ENCODE measurements at places on chromosomes 11 and 22.

- no peak for DNase-seq
Measured at GRCh38 chr11:58059007-58059350, 28.2 kb downstream of the OR6Q1 start.

DNA sequence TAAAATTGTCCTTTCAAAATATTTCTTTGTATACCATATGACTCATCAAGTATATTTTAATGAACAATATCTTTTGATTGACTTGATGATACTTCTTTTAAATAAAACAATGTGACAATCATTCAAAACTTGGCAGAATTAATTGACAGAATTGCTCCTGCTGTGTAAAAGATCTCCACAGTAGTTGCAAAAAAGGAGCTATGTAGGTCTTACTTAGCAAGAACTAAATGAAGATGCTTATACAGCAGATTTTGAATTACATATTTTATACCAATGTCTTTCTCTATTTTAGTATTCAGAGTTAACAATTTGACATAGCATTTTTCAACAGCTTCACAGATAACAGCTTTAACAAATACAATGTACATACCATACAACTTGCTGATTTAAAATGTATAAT lies 144.9 kb downstream of the DYNC2H1 start:
- no peak for DNase-seq

GRCh38 chr11:57417056-57417455 lies 9.9 kb downstream of the SLC43A3 start:
- no peak for DNase-seq

GRCh38 chr22:22954656-22955055 lies 67.0 kb downstream of the IGLL5 start:
- DNase-seq, result peak; percentile 27

DNA sequence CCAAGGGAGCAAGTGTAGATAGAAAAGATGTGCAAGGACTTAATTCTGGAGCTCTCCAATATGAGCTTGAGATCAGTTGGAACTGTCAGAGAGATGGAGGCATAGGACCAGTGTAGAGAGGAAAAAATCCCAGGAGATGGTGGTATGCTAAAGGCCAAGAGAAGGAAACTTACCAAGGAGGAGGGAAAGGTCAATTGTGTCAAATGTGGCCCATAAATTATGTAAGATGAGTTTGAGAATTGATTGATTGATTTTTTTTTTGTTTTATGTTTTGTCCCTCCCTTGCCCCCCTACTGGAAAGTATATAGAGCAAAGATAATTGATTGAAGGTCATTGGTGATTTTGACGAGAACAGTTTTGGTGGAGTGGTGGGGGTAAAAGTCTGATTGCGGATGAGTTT lies 2.8 kb upstream of the USP2 start:
- DNase-seq, result no peak

DNA sequence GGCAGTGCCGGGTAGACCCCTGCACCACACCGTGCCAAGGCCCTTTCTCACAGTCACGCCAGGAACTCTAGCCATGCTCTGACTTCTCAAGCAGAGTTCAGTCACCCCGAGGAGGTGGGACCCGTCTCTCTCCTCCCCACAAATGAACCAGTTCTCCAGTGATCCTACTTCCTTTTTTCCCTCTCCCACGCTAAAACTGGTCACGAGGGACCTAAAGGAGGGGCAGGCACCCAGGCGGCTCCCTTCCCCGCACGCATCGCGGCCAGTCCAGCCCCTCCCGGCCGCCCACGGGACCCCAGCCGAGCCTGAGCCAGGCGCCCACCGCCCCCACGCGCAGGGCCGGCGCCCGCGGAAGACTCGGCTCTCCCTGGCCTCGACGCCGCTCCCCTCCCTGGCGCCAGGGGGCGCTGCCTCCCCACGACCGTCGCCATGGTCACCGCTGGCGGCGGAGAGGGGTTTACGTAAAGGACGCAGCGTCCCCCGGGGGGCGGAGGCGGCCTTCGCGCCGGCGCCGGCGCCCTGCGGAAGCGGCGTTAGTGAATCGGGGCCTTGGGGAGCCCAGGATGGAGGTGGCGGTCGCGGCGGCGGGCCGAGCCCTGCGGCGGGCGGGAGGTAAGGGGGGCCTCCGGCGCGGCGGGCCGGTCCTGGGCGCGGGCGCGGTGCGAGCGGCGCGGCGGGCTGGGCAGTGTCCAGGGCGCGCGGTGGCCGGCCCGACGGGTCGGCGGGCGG lies at the start of gene DAGLA:
Gene DAGLA, plus strand, starts transcription at position 499 of the 729 bp plus-strand sequence. CDS start 39,765 bp downstream, outside the sequence.
- DNase-seq, result peak; percentile 82

- no peak for DNase-seq
Measured at GRCh38 chr22:47031628-47031915, 269.1 kb downstream of the TBC1D22A start.

DNA sequence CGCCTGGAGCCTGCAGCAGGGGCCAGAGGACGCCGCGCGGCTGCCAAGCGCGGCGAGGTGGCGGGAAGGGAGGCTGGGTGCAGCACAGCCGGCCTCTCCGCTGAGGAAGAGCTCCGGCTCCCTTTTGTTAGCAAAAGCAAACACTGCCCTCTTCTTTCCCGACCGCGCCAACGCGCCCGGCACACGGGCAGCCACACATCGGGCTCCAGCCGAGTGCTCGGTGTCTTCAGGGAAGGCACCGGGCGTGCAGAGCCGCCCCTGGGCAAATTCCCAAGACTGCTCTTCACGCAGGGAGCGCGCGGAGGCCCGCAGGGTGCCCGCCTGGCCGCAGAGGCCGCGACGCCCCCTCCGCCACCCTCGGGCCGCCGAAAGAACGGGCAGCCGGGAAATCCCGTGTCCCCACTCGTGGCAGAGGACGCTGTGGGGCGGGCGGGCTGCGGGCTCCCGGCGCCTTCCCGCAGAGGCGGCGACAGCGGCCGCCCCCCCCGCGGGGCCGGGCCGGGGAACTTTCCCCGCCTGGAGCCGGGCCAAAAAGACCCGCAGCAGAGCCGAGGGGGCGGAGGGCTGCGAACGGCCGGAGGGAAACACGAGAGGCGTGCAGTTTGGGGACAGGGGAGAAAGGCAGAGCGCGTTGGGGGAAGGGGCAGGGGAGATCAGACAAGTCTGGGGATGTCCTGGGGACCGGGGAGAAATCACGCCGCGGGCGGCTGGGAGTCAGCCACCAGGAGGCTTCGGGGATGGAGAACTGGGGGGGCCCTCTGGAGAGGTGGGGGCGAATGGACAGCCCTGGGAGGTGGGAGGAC lies 931 bp downstream of the CADM1 start:
- DNase-seq, result peak; percentile 22

- no peak for DNase-seq
Measured at GRCh38 chr22:48210198-48210580, 1447.7 kb downstream of the TBC1D22A start.

DNA sequence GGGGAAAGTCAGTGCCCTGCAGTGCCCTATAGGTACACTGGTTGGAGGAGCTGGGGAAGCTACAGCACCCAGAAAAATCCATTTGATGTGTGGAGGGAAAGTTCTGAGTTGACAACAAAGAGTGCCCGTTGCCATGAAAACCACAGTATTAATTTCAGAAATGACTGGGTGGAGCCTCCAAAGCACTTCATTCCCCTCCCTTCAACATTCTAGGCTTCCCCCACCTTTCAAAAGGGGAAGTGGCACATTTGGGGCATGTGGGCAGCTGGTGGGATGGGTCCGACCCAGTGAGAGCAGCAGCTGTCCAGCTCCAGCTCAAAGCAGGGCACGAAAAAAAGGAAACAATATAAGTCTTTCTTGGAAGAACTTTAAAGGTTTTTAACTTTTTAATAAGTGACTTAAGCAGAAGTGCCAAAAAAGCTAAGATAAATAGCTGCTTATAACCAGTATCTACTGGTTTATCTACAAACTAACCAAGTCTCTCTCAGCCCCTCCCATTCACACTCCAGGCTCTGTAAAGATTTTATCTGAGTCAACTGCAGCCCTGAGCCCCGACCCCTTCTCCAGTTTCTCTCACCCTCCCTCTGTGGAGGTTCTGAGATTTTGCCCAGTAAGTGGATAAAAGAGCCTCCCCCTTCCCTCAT lies 9.0 kb upstream of the AHNAK start:
- peak; percentile 95 for DNase-seq

DNA sequence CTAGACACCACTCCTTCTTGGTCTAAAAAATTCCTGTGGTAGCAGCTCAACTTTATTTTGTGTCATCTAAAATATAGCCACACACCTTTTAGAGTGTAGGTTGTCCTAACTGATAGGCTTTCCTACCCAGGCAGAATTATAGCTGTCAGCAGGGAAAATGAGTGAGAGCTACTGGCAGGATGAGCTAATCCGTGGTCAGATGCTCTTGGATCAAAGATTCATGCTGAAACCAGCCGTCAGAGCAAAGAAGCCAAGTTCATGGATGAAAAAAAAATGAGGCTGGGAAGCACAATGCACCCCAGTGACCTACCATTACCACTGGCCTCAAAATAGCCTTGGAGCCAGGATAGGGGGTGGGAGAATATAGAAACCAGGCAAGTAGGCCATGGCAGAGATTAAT lies 113.1 kb upstream of the BLID start:
- no peak for DNase-seq

DNA sequence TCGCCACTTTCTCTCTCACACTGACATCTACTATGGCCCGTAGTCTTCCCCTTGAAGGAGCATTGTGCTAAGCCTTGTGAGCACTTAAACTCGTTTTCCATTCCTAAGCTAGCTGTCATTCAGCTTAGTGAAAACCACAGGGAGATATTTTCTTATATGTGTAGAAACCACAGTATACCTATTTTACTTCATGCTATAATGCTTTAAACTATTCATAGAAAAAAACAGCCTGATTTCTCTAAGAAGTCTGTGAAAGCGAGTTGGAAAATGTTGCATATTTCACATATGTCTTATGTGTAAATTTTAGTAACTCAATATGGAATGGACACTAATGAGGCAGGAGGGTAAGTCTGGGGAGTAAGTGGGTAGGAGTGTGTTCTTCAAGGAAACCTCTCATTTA lies 194.3 kb upstream of the CTSC start:
- no peak for DNase-seq

- DNase-seq, result peak; percentile 45
Measured at GRCh38 chr22:24247564-24248344, 2.9 kb upstream of the GGT5 start.

DNA sequence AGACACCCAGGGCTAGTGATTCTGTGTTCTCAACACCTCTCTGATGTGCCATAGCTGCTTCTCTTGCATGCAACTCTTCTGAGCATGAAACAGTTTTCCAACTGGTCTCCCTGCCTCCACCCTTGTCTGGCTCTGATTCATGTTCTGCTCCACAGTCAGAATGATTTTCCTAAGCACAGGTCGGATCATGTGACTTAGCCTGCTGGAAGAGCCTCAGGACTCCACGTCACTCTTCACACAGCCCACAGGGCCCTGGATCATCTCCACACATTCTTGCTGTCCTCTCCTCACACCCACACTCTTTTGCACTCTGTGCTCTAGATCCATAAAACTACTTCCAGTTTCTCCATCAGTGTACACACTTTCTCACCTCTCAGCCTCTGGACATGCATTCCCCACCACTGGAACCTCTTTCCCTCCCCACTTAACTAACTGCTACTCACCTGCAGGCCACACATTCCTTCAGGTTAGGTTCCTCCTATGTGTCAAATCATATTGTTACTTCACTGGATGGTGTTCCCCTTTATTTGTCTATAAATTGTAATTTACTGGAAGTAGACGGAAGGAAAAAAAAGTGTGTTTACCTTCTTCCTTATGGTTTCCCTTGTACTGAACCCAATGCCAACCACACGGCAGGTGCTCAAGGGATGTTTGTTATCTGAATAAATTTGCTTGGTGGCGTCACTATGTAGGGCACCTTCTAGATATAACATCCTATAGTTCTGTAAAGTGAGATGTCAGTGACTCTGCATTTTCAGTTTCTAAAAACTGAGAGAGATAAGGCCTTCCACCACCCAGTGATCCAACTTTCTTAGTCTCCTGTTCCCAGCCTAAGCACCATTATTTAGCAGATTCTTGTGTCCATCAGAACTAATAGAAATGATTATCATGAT lies 133.7 kb downstream of the ETS1 start:
- no peak for DNase-seq

DNA sequence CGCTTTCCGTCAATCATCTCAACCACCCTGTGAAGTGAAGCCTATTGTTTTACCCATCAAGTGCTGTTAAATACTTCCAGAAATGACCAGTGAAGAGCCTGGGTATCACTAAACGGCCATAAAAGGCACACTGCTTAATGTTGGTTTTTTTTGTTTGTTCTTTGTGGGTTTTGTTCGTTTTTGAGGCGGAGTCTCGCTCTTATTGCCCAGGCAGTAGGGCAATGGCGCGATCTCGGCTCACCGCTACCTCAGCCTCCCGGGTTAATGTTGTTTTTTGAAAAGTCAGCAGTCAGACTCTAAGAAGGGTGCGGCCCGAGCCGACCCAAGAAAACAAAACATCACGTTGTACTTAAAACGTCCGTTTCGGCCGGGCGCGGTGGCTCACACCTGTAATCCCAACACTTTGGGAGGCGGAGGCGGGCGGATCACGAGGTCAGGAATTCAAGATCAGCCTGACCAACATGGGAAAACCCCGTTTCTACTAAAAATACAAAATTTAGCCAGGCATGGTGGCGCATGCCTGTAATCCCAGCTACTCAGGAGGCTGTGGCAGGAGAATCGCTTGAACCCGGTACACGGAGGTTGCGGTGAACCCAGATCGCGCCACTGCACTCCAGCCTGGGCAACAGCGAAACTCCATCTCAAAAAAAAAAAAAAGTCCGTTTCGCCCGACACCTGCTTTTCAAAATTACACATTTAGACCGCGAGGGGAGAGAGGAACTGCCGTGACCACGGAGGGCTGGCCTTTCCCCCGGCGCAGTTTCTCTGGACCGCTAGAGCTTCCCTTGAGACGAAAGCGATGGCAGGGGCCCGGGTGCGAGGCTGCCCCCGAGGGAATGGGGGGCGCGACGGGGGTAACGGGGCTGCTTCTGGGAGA lies 714 bp downstream of the CD59 start:
- peak; percentile 58 for DNase-seq

DNA sequence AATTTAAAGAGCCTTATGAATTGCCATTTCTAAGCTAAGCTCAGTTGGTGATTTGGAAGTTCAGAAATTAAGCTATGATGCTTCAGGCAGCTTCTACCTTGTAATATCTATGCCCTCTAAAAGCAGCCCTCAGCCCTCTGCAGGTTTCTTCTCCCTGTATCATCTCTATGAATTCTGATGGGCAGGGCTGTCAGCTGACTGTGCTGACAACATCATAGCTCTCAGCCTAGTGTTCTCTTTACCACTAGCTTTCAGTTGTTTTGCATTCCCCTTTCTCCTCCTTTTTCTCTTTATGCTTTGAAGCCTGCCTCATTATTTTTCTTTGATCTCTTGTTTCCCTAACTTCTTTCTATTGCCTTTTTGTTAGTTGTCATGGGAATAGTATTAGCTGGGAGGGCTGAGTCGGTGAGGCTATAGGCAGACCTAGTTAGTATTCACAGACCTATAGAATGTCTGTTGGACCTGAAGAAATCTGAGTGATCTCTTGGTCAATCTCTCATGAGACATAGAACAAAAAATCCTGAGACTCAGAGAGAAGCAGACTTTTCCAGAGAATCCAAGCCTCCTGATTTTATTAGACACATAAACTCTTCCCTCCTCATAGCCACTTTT lies 535.4 kb downstream of the RAB38 start:
- no peak for DNase-seq

- DNase-seq, result no peak
Measured at GRCh38 chr11:13669544-13670488, 1.3 kb downstream of the FAR1 start.

DNA sequence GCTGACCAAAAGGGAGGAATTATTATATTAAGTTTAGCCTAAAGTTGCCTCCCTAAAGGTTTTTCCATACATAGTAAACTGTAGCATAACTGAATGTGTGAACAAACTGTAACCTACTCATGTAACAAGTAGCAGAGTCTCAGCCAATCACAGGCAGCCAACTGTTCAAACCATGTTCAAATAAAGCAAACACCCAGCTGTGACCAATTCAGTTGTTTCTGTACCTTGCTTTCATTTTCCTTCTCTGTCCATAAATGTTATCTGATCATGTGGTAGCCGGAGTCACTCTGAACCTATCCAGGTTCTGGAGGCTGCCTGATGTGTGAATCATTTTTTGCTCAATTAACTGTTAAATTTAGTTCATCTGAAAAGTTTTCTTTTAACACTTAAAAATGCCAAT lies 373.5 kb downstream of the GUCY1A2 start:
- no peak for DNase-seq
